ENCODE measurements at places on chromosomes 6 and 20.

DNA sequence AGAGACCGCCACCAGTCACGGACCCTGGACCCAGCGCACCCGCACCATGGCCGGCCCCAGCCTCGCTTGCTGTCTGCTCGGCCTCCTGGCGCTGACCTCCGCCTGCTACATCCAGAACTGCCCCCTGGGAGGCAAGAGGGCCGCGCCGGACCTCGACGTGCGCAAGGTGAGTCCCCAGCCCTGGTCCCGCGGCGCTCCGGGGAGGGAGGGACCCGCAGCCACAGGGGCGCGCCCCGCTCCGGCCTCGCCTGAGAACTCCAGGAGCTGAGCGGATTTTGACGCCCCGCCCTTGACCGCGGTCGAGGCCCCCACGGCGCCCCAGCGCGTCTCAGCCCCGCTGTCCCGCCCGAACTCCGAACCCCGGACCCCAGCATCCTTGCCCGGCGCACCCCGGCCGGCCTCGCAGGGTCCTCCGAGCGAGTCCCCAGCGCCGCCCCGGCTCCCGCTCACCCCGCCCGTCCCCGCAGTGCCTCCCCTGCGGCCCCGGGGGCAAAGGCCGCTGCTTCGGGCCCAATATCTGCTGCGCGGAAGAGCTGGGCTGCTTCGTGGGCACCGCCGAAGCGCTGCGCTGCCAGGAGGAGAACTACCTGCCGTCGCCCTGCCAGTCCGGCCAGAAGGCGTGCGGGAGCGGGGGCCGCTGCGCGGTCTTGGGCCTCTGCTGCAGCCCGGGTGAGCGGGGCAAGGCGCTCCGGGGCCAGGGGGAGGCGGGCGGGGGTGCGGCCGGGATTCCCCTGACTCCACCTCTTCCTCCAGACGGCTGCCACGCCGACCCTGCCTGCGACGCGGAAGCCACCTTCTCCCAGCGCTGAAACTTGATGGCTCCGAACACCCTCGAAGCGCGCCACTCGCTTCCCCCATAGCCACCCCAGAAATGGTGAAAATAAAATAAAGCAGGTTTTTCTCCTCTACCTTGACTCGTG, at the start of gene OXT:
Gene OXT, plus strand, starts transcription at position 11 of the 920 bp plus-strand sequence. Its CDS starts 36 bp downstream, at position 47.
- peak; percentile 29 for DNase-seq

GRCh38 chr20:18657575-18657974, 69.7 kb downstream of the DTD1 start:
- DNase-seq = no peak

DNA sequence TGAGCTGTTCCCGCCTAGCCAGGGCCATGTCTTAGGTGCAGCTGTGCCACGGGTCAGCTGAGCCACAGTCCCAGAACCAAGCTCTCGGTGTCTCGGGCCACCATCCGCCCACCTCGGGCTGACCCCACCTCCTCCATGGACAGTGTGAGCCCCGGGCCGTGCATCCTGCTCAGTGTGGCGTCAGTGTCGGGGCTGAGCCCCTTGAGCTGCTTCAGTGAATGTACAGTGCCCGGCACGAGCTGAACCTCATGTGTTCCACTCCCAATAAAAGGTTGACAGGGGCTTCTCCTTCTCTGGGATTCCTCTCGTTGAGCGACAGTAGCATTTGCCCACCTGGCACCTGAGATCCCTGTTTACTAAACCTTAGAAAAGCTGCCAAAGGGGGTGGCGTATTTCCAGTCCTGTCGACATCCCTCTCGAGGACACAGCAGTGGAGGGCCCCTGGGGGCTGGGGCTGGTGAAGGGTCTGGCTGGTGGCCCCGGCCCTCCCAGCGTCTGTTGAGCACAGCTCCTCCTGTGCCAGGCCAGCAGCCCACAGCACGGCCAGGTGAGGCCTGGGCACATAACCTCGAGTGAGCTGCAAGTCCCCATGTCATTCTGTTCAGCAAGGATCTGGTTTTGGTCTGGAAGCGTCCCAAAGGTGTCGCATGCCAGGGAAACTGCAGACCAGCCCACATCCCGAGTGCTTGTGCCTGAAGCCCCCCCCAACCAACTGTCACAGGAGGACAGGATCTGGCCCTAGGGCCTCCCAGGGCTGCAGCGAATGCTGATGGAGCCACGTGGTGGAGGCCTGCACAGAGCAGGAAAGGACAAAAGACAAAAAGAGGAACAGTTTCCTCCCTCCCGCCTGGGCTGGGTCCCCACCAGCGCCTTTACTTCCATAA, 21.2 kb upstream of the PYGB start:
- no peak for DNase-seq

DNA sequence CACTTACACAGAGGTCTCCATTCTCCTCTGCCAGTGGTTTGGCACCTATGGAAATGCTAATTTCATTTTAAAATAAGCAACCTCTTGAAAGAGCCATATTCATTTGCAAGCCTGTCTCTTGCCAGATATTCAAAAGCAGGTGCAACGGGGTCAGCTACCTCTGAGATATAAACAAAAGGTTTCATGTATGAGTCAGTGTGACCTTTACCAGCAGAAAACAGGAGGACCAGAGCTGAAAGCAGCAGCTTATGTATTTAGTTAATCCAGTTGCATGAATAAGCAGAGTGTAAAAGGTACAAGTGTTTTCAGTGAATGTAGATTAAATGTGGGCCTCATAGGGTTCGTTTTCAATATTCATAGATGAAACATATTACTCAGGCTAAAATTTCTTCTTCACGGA, 56.0 kb downstream of the TENT5A start:
- no peak for DNase-seq

GRCh38 chr6:82680192-82680591, 316.6 kb downstream of the TPBG start:
- no peak for DNase-seq

GRCh38 chr20:36989797-36990196, 38.3 kb upstream of the SAMHD1 start:
- DNase-seq = no peak

DNA sequence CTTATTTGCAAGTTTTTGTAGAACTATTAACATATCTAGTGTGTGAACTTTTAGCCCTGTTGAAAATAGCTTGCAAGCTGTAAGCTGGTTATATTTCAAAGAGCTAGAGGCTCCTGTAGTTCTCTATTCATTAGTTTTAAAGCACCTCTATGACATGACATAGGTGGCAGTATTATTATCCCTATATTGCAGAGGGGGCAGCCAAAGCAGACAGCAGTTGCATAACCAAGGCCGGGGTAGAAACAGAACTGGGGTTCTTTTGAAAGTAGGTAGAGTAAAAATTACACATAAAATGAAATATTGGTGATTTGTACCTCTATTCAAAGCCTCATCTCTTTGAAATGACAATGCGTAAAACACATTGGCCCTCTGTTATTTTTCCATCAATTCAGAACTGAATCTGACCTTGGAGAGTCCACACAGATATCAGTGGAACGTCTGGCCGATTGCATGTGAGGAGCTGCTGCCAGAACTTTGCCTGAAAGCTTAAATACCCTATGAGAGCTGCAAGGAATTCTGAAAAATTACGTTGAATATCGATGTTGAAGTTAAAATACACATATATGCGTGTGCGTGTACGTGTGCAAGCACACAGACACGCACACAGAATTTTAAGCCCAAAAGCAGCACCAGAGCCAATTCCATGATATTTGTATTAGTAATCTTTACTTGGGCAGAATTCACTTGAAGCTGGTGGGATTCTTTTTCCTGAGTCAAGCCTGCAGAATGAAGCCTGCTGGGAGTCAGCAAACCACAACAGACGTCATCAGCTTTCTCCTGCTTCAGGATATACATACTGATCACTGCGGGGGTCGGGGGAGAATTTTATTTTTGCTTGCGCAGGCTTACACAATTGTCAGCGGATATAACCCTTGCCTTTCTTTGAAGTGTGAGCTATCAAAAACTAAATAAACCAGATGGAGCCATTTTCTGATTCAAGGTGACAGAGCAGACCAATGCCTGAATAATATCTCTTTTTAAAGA, 163.2 kb downstream of the PDE7B start:
- peak; percentile 63 for DNase-seq

GRCh38 chr6:63503199-63503598, 69.1 kb upstream of the LOC128125822 start:
- no peak for DNase-seq

DNA sequence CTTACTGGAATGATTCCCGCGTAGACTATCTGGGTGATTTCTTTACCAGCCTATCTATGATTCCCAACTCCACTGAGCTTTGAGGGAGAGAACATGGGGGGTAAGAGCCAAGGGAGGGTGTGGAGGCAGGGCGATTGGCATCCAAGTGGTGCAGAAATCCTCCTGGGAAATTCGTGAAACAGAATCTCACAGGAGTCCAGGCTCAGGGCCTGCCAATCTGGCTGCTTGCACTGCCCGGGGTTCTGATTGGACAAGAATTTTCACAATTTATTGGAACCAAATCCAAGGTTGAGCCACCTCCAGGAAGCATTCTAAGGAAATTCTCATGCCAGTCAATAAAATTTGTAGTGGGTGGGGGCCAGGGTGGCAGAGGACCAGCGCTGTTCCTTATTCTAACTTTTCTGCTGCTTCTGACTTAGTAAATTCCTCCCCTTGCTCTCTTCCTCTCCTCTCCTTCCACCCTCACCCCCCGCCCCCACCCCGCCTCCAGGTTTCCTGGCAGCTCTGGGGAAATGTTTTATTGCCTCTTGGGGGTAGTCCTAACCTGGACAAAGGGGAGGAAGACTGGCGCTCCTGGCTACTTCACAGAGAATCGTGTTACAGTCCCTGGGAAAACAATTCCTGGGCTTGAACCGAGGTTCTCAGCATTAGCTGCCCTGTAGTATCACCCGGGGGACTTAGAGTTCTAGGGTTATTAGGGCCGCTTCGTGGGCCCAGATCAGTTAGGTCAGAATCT, 3.1 kb downstream of the BMP6 start:
- DNase-seq = no peak

DNA sequence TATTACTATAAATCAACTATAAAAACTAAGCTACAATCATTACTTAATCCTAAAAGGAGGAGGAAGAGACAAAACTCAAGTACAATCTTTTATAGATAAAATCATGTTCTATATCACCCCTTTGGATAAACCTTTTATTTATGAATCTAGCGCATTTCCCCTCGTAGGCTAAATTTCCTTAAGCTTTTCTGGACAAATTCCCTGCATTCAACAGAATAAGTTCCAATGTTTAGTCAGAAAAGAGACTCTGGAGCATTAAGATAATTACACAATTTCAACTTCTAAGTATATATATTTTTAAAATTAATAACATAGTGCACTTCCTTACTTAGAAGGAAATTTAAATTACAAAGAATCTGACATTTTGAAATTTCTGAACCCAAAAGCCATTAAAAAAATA, 37.9 kb downstream of the ATXN1 start:
- no peak for DNase-seq

DNA sequence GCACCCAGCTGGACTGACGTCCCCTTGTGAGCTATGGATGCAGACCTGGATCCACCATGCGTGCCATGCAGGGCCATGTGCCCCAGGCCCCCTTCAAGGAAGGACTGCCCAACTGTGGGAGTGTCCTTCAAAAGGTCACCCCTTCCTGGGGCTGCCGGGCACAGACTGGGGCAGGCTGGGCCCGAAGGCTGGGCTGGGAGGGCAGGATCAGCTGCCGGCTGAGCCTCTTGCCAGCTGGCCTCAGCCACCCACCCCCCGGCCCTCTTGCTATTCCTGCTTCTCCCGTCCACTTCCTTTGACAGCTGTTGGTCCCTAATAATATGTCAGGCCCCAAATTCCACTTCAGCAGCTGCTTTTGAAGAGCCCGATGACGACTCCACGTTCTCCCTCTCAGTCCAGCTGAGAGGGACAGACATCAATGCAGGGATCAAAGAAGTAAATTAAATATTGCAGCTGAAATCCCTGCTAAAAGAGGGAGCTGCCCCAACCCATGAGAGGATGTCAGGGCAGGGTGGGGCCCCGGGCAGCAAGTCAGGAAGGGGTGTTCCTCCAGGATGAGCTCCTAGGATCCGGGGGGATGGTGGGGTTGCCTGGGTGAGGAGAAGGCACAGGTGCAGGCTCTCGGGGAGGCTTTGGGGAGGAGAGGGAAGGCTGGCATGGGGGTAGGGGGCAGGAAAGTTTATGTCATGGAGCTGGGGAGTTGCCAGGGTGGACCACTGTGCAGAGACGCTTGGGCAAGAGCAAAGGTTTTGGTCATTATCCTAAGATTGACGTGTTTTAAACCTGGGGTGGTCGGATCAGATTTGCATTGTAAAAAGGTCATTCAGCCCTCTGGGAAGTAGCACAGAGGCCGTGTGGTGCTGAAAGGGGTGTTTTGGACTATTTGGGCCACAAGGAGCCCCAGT, 185.0 kb downstream of the ANKRD60 start:
- no peak for DNase-seq

- no peak for DNase-seq
Observed at GRCh38 chr6:13368079-13368730, 39.9 kb upstream of the TBC1D7 start.

DNA sequence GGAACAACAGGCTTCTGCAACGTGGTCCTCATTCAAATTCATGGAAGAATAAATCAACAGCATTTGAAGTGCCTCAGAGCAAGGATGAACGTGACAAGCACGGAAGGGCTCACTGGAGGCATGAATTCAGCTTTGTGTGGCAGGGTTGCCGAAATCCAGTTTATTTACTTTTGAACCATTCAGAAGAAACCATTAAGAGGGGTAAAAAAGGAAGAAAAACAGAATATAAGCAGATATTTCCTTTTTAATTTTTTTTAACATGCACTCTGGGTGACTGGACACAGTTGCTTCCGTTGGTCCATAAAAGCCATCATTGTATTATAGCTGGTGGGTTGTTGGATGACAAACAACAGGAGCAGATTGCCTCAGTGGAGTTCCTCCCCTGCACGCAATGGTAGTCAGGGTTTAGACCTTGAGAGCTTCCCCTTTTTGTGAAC, 17.3 kb upstream of the SNRPB2 start:
- DNase-seq = no peak

DNA sequence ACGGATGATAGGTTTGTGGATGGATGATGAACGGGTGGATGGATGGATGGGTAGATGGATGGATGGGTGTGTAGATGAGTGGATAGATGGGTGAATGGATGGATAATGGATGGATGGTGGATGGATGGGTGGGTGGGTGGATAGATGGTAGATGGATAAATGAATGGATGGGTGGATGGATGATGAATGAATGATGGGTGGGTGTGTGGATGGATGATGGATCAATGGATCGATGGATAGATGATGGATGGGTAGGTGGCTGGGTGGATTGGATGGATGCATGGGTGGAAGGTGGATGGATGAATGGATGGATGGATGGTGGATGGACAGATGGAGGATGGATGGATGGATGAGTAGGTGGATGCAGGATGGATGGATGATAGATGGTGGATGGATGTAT, 394.1 kb downstream of the TAF4 start:
- DNase-seq = no peak
